NCI-H748 treated with DMSO at 0.1 percent for 48 hours (cell line): ENCODE measurements at places on chromosomes 13 and 19.
A peak's percentile ranks its signal among the peaks of the same experiment; 100 is the strongest.

- DNase-seq, result no peak
These were observed 29.5 kb downstream of the PEPD start for GRCh38 chr19:33492090-33492489.

DNA sequence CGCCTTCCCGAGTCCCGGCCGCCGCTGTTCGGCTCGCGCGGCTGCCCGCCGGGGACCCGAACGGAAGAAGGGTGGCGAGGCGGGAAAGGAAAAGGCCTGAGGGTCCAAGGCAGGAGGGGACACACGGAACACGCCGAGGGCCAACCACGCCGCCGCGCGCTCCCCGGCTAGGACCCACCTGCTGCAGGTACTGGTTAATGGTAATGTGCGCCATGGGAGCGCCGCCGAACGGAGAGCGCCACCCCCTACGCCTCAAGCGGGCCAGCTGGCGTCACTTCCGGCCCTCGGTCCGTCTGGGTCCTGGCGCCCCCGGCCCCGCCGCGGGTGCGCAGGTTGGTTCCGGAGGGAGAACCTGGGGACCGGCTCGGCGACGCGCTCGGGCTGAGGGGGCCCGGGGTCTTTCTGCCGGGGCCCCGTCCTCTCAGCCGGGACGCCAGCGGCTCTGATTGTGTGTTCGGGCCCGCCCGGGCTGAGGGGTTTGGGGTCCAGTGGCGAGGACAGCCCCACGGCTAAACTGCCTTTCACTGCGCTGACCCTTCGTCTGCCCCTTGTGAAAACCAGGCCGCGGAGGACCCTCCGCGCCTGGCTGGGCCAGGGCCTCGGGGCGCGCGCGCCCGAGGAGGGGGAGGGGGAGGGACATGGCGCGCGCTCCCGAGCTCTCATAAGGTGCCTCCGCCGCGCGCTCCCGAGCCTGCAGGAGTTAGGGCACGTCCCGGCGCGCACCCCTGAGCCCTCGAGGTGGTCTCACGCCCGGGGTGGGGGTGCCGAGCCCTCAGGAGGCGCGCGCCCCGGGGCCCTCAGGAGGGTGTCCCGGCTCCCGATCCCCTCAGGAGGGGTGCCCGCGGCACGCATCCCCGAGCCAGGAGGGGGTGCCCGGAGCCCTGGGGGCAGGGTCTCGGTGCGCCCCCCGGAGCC is at the start of gene PCID2:
PCID2 (minus strand) TSS at position 249 of the 915 bp plus-strand sequence; CDS start at position 214, 35 bp downstream.
- DNase-seq, result peak; percentile 65

- DNase-seq, result peak; percentile 98
These were observed 512 bp upstream of the ARHGAP35 start for GRCh38 chr19:46860125-46860845.

DNA sequence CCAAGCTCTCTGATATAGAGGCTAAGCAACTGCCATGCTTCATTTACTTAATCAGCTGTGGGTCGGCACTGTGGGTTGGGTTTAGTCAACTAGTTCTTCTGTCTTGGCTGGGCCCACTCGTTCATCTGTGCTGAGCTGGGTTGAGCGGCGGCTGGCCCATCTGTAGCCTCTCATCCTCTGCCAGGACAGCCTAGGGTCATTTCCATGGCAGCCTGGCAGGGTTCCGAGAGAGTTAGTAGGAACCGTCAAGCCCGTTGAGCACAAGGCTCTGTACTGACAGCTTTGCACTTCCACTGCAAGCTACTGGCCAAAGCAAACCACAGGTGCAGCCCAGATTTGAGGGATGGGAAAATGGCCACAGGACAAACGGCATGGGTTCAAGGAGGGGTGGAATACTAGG is 6.6 kb upstream of the ZNF835 start:
- no peak for DNase-seq
